ENCODE measurements at places on chromosomes 3 and 15.

DNA sequence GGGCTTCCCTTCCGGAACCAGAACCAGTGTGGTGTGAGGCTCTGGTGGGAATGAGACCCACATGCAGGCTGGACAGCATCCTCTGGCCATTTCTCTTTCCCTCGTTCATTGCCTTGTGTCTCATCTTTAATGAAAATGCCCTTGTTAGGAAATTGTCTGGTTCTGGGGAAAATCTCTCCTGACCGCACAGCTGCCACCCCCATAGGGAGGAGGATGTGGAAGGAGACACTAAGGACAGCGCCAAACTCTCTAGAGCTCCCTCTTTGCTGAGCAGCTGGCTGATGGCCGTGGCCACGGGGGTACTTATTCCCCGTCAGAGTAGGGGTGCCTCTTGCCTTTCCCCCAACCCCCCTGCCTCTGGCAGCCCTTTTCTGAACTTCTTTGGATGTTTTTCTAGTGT is 297.6 kb upstream of the C2CD4B start:
- no peak for DNase-seq

GRCh38 chr15:62068071-62068809 is 1.5 kb downstream of the C2CD4A start:
- DNase-seq, result peak; percentile 5

DNA sequence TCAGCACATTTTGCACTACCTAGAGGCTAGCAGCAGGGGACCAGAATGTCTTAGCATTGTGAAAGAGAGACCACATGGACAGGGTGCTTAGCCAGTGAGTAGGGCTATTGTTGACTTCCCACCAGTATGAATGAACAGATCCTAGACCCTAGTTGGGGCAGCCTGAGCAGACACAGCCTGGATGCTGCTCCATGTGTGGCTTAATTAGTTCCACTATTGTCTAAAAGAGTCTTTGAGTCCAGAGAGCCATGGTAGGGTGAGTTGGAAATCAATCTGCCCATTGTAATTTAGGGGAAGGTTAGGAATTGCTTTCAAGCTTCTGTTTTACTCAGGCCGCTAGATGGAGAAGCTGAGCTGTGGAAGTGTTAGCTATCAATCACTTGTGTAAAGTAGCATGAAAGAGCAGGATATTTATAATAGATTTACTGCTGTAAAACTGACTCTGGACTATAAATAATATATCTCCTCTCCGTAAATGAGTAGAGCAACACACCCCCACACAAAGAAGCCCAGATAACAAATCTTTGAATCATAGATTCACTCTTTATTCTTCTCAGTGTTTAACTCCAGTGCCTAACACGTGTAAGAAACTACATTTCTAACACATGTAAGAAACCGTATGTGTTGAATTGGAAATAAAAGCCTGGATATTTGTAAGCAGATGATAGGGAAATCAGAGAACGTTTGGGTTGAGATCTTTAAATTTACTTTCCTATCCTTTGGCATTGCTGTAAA is 4.1 kb upstream of the GCSAM start:
- DNase-seq, result no peak

DNA sequence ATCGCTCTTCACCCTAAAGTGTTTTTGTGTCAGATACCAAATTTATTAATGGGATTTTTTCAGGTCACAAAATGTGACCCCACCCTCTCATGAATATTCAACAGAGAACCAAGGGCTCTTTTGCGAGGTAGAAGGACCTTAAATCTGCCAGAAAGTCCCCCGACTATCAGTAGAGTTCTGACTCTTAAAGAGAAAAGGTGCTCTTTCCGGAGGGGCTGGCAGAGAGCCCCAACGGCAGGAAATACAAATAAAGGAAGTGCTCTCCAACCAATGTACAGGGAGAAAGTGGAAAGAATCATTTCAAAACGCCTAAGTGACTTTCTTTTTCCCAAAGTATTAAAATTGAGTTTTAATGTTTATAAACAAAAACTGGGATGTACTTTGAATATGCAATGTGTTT is 517.2 kb downstream of the FOXP1 start:
- no peak for DNase-seq

GRCh38 chr3:144553301-144553700 is 581.7 kb downstream of the DIPK2A start:
- no peak for DNase-seq

DNA sequence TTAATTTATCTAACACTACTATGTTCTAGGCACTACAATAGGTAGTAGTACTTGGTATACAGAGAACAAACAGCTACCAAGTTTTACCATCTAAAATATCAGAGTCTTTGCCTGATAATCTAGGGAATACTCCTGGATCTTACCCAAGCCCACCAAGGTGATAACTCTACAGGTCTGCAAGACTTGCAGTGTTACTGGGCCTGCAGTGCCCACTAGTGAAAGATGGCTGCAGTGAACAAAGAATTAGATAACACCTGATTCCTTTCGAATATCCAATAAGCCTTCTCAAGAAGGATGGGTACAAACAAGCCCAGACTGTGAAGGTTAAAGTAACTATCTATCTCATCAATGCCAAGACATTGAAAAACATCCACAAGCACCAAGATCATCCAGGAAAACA is 317.0 kb upstream of the DCBLD2 start:
- no peak for DNase-seq

DNA sequence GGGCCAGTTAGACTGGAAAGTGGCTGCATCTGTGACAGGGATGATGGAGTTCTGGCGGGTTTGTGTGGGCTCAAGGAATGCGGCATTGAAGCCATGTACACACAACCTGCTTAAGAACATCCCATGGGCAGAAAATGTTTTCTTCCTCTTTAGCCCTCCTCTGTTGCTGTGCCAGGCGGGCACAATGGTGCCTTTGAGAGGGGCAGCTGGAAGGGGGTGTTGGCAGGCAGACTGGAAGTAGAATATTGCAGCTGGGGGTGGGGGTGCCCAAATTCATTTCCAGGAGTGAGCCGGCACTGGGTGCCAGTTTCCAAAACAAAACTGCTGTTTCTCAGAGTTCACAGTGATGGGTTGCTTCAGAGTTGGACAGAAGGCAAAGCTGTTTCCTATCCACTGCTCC is 91.8 kb upstream of the ETV5 start:
- no peak for DNase-seq

DNA sequence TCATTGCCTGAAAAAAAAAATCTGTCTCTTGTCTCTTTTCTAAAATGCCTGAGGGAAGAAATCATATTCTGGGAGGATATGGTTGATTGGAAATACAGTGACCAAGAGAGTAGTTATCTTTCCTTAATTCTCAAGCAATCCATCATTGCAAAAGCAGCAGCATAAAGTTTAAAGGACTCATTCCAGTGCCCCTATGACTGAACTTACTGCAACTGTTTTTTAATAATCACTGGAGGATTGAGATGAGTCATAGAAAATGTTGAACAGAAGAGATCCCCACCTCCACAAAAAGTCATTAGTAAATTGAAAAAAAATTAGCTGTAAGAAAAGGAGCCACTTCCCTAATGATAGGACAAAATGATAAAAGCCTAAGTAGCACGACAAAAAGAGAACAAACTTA is 121.5 kb downstream of the SLC9A9 start:
- DNase-seq, result no peak

GRCh38 chr3:178474526-178474925 is 61.7 kb upstream of the KCNMB2 start:
- no peak for DNase-seq
